ENCODE measurements at places on chromosomes 7 and 10. TPM values are rescaled to one million over a fixed set of nuclear protein-coding genes. Genes with fewer than 3 reads are reported as not detected.
A peak's percentile ranks its signal among the peaks of the same experiment; 100 is the strongest.

CDK14 gene
- total RNA-seq = 49.6 TPM

ANXA8L1 gene
- total RNA-seq = not detected

ATP6V0A4 gene
- not detected for total RNA-seq

ENO4 gene
- total RNA-seq = 0.37 TPM

- peaks cover 42% of the 10 kb centered on the region for H3K4me1 ChIP-seq
- DNase-seq = no peak
- no peak overlapping the region for H3K27ac ChIP-seq
- H3K36me3 ChIP-seq = no peaks in the 10 kb centered on the region
- H3K27me3 ChIP-seq = no peaks in the 10 kb centered on the region
Measured at GRCh38 chr10:34731885-34732701, 83.0 kb downstream of the PARD3 start.

DNA sequence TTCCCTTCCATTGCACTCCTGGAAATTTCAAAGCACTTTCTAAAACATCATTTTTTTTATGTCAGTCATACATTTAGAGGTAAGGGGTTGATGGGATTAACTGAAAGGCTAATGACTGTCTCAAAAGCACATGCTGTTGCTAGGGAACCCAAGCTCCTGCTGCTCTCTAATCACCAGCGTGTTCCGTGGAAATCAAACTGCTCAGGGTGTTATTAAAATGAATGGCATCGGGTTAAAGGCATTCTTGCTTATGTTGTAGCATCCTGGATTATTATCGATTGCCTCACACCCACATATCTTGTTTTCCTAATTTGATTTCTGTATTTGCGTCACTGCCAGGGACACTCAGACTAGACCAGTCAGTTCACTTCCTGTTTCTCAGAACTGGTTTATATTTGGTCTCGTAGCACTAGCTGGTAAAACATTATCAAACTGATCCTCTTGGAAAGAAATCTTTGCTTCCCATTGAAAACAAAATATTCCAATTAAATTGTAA, 216.5 kb upstream of the MKLN1 start:
- peak overlapping the region; percentile 63 for H3K4me3 ChIP-seq
- no peak overlapping the region for H3K27ac ChIP-seq
- H3K36me3 ChIP-seq = no peaks in the 10 kb centered on the region
- no peak for DNase-seq

GRCh38 chr7:30434140-30434799, 44.3 kb downstream of the NOD1 start:
- no peak for DNase-seq
- H3K27me3 ChIP-seq = no peaks in the 10 kb centered on the region
- H3K4me3 ChIP-seq = no peak overlapping the region
- peaks cover 33% of the 10 kb centered on the region for H3K36me3 ChIP-seq

DNA sequence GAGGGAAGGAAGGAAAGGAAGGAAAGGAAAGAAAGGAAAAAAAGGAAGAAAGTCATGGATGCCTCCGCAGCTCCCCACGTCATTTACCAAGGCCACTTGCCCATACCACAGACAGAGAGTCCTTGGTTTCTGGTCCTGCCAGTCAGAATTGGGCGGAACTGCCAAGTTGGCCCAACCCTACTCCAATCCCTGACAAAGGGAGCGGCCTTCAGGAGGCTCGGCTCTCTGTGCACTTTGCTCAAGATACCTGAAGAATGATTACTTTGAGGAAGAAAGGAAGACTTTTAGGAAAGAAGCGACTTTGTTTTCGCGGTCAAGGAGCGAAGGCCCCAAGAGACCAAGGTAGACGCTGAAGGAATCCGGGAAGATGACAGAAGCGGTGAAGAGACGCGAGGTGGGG, 49.1 kb upstream of the FXYD4 start:
- peaks cover 3% of the 10 kb centered on the region for H3K27me3 ChIP-seq
- no peak for DNase-seq
- peaks cover 14% of the 10 kb centered on the region for H3K4me1 ChIP-seq
- H3K4me3 ChIP-seq = peak overlapping the region; percentile 61

GRCh38 chr7:32074787-32075585, 4.8 kb upstream of the PDE1C start:
- no peak for DNase-seq
- H3K4me3 ChIP-seq = no peak overlapping the region
- H3K4me1 ChIP-seq = peaks cover 11% of the 10 kb centered on the region
- no peaks in the 10 kb centered on the region for H3K36me3 ChIP-seq

DNA sequence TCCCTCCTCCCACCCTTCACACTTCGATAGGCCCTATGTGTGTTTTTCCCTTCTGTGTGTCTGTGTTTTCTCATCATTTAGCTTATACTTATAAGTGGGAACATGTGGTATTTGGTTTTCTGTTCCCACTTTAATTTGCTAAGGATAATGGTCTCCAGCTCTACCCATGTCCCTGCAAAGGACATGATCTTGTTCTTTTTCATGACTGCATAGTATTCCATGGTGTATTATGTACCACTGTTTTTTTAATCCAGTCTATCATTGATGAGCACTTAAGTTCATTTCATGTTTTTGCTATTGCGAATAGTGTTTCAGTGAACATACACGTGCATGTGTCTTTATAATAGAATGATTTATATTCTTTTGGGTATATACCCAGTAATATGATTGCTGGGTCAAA, 46.3 kb upstream of the GNAT3 start:
- no peak for DNase-seq
- H3K36me3 ChIP-seq = peaks cover 11% of the 10 kb centered on the region

DNA sequence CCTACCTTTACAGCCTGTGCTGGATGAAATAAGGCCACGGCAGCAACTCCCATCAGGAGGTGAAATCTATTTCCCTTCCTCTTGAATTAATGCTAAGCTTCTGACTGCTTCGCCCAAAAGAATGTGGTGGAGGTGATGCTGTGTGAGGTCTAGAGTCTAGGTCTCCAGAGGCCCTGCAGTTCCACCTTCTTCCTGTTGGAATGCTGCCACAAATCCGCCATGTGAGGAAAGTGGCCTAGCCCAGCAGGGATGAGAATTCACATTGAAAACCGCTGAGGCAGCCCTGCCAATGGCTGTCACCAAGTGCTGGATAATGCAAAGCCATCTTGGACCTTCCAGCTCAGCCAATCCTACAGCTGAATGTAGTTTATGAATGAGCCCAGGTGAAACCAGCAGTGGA, 28.0 kb downstream of the RHOBTB1 start:
- H3K4me3 ChIP-seq = no peak overlapping the region
- H3K36me3 ChIP-seq = peaks cover 24% of the 10 kb centered on the region
- no peak overlapping the region for H3K27ac ChIP-seq
- H3K4me1 ChIP-seq = peaks cover 11% of the 10 kb centered on the region

DNA sequence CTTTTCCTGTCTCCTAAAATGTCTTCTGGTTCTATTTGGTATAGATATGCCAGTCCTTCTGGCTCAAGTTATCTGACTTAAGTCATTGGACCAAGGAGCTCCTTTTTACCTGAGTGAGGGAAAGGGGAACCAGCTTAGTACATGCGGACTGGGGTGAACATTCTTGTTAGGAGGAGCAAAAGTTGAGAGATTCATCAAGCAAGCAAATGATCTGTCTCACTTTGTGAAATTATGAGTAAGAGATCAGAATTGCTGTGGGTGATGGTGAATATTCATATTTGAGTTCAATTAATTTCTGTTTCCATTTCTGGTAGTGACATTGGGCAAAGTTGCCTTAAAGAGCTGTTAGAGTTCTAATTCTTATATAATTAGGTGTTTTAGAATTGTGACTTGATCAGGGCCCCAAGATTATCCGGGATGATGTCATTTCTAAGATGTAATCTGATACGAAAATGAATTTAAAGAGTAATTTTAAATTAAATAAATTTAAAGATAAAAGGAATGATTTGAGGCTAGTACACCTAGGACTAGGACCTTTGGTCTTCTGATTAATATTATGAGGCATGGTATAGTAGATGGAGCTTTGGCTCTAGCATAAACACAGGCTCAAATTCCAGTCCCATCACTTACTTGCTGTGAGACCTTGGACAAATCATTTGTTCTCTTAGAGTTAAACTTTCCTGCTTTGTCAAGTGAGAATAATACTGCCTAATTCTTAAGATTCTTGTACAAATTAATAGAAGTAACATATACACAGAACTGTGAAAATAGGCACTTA, 60.4 kb upstream of the STRIP2 start:
- no peaks in the 10 kb centered on the region for H3K36me3 ChIP-seq
- no peak overlapping the region for H3K27ac ChIP-seq
- peaks cover 15% of the 10 kb centered on the region for H3K4me1 ChIP-seq
- H3K27me3 ChIP-seq = no peaks in the 10 kb centered on the region
- no peak overlapping the region for H3K4me3 ChIP-seq

- no peak overlapping the region for H3K4me3 ChIP-seq
- no peaks in the 10 kb centered on the region for H3K27me3 ChIP-seq
- peaks cover 21% of the 10 kb centered on the region for H3K4me1 ChIP-seq
- no peak for DNase-seq
Measured at GRCh38 chr7:157870644-157871290, 534.0 kb downstream of the DNAJB6 start.

GRCh38 chr7:13262929-13263530, 575.6 kb downstream of the ARL4A start:
- H3K27me3 ChIP-seq = no peaks in the 10 kb centered on the region
- no peak overlapping the region for H3K4me3 ChIP-seq
- DNase-seq = no peak
- peaks cover 13% of the 10 kb centered on the region for H3K4me1 ChIP-seq

- H3K27ac ChIP-seq = peak overlapping the region; percentile 44
- no peaks in the 10 kb centered on the region for H3K4me1 ChIP-seq
- DNase-seq = no peak
Measured at GRCh38 chr7:140771826-140772225, 75.3 kb downstream of the NDUFB2 start.

DNA sequence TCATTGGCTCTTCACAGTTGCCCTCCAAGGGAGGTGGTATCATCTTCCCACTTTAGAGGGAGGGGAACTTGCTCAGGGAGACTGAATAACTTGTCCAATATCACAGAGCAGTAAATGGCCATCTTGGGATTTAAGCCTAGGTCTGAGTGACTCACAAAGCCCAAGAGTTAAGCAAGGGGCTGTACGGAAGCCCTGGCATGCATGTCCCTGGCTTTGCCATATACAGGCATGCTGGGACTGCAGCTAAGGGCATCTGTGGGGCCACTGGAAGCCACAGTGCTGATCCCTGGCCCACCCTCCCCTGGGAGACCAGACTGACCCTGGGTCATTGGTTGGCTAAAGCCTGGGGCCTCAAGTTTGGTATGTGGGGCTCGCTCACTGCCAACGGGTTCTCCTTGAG, 3.1 kb downstream of the VSIR start:
- H3K4me3 ChIP-seq = no peak overlapping the region
- no peak overlapping the region for H3K27ac ChIP-seq
- no peak for DNase-seq
- peaks cover 19% of the 10 kb centered on the region for H3K4me1 ChIP-seq
- H3K27me3 ChIP-seq = peaks cover 9% of the 10 kb centered on the region
- no peaks in the 10 kb centered on the region for H3K36me3 ChIP-seq

DNA sequence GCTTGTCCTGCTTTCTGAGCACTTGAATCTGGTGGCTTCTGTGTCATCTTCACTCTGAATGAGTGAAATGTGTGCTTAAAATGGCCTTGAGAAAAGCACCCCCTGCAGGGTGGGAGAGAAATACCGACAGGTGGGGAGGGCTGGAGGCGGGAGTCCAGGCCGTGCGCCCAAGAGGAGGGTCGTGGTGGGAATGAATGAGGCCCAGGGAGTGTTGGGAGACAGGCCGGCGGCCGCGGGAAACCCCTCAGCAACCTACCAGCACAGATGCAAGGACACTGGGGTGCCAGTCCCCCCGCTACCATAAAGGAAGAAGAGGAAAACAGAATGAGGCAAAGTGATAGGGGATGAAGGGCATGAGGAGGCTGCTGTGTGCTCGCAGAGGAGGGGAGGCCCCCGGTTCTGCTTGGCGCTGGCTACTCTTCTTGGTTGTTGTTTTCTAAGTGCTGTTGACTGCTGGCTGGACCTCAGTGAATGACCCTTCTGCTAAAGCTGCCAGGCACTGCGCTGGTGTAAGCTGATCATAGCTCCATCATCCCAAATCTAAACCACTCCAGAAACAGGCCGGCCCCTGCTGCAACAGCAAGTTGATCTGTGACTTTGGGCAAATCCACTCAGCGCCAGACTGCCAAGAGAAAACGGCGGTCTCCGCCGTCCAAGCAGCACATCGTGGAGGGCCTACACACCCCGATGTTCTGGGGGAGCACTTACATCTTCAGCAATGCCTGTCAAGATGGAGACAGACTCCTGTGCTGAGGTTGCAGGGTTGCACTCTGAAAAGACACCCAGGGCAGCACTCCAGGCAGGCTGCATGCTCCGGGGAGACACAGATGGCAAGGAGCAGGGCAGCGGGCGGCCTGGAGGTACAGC, 378.5 kb downstream of the DNAJB6 start:
- H3K4me1 ChIP-seq = peaks cover 17% of the 10 kb centered on the region
- H3K36me3 ChIP-seq = no peaks in the 10 kb centered on the region
- DNase-seq = no peak
- H3K4me3 ChIP-seq = no peak overlapping the region
- no peak overlapping the region for H3K27ac ChIP-seq

DNA sequence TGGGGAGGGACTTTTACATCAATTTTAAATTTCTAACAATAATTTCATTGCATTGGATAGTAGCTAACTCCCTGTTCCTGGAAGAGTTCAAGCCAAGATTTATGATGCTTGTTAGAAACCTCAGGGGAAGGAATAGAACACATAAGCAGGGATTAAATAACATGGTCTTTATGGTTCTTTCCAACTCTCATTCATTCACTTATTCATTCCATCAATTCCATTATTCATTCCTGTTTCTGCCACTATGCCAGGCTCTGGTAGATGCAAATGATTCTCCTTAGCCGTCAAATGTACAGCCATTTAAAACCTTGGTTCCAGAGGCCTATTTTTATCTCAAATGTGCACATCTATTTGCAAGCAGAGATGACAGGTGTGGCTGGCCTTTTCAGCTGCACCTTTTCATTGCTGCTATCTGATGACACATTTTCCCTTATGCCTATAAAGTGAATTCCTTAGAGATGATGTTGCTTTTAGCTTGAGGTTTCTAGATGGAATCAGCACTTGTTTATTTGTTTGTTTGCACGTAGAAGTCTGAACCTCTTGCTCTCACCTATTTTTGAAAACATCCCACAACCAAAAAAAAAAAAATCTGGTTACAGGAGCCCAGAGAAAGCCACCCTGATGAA, 205.7 kb upstream of the IGFBP3 start:
- no peak overlapping the region for H3K27ac ChIP-seq
- no peak for DNase-seq
- H3K36me3 ChIP-seq = no peaks in the 10 kb centered on the region
- no peak overlapping the region for H3K4me3 ChIP-seq

- no peak overlapping the region for H3K27ac ChIP-seq
- H3K36me3 ChIP-seq = no peaks in the 10 kb centered on the region
- H3K27me3 ChIP-seq = no peaks in the 10 kb centered on the region
- DNase-seq = no peak
- peaks cover 3% of the 10 kb centered on the region for H3K4me1 ChIP-seq
Measured at GRCh38 chr10:88073682-88074081, 210.3 kb downstream of the PTEN start.
